ENCODE measurements at places on chromosomes 7 and 10.

GRCh38 chr7:14717169-14717568, 185.4 kb downstream of the DGKB start:
- no peak for DNase-seq

DNA sequence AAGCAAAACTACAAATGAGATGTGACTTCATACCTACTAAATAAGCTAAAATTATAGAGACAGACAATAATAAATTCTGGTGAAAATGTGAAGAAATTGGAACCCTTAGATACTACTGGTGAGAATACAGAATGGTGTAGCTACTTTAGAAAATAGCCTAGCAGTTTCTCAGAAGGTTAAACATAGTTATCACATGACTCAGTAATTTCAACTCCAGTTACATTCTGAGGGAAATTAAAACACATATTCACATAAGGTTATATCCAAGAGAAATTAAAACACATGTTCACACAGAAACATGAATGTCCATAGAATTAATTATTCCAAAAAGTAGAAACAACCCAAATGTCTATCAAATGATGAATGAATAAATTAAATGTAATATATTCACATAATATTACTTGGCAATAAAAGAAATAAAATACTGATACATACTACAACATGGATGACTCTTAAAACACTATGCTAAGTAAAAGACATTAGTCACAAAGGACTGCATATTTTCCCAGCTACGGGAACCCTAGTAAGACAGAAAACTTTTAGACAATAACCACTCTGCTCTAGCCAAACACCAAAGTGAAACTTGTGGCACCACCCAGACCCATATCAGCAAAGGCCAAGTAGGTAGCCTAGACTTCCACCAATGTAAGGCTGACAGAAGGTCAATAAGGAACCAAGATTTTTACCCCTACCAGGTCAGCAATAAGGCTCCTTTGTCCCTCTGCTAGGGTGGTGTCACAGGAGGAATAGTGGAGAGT, 25.1 kb downstream of the SLC25A40 start:
- DNase-seq, result no peak

- no peak for DNase-seq
Observed at GRCh38 chr10:79910344-79910743, 38.6 kb downstream of the SFTPD start.

GRCh38 chr7:31061185-31061584, 9.1 kb downstream of the ADCYAP1R1 start:
- DNase-seq, result no peak

DNA sequence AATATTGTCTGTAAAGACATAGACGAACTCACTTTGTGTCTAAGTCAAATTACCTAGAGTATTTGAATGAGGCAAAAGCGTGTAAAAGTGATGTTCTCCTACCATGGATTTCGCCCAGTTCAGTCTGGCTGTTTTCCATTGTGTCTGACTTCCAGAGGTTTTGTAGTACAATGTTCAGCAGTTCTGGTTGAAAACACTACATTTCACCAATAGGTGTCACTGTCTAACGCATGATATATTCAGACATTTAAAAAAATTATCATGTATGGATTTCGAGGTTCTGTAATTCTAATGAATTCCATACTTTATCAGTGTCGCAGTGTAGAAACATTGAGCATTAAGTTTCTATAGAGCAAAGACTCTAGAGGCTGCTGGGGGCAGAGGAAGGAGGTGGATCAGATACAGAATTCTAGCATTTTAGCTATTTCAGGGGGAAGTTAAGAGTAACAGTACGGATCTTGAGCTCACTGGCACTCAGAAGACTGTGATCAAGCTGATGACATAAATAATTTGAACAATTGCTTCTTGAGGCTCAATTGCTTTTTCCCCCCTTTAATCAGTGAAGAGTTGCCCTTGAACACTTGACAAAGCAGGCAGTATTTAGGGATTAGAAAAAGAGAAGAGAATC, 196.9 kb upstream of the RHOBTB1 start:
- DNase-seq, result no peak

DNA sequence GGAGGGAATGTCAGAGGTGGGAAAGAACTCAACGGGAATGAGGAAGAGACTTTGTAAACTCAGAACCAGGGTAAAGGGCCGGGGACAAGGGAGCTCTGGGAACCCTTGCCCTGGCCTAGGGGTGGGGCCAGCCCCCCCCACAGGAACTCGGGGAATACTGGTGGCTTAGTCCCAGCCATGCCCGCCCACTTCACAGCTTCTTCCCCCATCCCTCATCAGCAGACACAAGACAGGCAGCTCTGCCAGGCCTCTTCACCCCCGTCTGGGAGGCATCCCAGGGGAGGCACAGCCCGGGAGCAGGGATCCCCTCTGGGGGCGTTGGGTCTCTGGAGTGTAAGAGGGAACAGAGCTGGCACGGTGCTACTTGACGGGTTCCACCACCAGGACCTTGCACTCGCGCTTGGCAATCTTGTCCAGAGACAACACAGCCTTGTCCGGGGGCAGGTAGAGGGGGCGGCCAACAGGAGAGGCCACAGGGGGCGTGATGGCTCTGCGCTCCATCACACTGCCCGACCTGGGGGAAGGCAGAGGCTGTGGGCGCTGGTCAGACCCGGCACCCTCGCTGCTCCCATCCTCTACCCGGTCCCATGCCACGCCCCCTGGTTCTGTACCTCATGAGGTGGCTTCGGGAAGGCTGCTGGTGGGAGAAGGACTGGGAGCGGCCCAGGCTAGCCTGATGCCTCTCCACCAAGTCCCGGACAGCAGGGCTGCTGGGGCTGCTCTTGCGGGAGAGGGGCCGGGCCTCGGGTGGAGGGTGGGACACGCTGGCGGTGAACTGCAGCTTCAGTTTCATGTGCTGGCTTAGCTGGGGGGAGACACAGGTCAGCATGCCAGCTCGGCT, 3.7 kb downstream of the TRAPPC14 start:
- DNase-seq, result no peak

DNA sequence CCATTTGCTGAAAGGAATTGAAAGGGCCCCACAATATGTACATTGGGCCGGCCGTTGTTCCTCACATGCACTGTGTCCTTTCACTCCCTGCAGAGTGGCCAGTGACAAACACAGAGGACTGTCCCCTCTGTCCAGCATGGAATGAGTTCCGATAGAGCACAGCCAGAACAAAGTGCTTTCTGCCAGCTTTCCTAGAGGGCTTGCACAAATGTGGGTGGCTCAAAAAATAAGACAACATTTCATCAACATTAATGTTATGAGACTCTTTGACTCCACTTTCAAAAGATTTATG, 2.4 kb downstream of the PKD2L1 start:
- no peak for DNase-seq

- no peak for DNase-seq
Observed at GRCh38 chr7:57205000-57205399, 72.8 kb upstream of the ZNF479 start.

DNA sequence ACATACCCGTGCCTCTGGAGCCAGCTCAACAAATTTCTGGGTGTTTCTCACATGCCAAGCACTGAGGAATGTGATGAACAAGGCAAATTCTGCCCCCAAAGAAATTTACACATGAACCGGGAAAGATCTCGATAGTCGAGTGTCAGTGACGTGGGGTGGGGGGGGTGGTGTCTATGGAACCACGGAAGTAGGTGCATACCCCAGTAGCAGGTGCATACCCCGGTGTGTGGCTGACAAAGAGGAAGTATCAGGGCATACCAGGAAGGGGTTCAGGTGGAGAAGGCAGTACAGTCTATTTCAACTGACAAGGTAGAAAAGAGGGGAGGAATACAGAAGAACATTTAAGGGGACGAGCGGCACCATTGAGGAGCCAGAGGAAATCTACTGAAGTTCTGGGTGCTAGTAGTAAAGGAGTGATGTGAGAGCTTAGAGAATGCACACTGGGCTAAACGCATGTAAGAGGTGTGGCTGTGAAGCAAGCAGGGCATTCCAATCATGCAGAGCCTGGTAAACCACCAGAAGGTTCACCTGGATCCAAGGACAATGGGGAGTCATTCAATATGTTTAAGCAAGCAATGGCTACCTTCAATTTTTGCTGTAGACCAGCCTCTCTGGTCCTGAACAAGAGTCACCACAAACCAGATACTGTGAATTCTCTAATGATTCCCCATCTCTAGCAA, 6.2 kb downstream of the CCDC6 start:
- no peak for DNase-seq

- no peak for DNase-seq
Observed at GRCh38 chr10:3741688-3742461, 43.1 kb downstream of the KLF6 start.

GRCh38 chr10:10320956-10321355, 696.7 kb upstream of the CELF2 start:
- no peak for DNase-seq

DNA sequence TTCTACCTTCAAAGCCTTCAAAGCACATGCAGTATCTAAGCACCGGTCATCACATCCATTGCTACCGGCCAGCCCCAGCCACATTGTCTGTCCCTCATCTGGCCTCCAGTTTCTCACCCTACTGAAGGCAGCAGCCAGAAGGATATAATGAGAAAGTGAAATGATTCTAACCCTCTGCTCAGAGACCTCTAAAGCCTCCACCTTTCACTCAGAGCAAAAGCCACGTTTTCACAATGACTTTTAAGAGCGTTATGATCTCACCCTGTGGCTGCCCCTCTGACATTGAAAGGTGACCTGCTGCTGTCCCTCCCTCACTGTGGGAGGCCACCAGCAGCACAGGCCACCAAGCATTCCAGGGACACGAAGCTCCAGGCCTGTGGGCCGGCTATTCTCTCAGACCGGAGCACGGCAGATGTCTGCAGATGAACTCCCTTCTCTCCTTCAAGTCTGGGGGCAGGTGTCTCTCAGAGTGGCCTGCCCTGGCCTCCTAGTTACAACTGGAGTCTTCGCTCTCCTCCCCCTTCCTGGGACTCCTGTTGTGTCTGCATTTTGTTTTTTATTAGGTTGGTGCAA, 94.9 kb upstream of the EEPD1 start:
- DNase-seq, result no peak

DNA sequence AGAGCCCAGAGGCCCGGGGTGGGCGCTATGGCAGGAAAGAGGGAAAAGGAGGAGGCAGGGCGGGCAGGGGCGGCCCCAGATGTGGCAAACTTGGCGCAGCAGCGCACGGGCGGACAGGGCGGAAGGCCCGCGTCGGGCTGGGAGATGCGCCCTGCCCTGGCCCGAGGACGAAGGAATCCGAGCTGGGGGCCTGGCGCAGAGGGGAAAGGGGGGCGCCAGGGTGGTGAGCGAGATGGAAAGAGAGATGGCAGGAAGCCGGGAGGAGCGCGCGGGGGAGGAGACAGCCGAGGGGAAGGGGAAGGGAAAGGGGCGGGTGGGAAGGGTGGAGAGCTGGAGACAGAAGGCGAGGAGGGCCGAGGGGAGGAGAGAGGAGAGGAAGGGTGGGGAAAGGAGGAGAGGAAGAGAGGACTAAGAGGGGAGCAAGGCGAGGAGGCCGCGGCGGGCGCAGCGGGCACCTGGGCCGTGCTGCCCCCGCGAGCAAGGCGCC, at the start of gene MARVELD1:
Gene MARVELD1, plus strand, starts transcription at position 392 of the 487 bp plus-strand sequence. CDS start 147 bp downstream, outside the sequence.
- DNase-seq, result peak; percentile 5

- no peak for DNase-seq
Observed at GRCh38 chr10:78259391-78259790, 225.7 kb downstream of the RPS24 start.

DNA sequence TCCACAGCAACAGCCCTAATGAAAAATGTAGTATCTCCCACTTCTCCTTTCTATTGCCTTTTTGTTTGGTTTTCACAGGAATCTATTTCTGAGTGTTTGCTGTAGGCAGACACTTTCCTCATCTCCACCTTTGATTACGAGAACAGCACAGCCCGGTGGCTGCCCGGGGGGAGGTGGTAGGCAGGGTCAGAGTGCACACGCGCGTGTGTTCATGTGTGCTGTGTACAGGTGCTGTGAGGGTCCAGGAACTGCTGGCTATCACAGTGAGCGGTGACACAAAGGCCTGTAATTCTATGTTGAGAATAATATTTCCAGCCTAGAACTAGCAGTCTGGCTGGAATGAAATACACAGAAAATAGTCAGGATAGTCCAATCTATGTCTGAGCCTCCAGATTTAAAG, 212.8 kb downstream of the ADARB2 start:
- no peak for DNase-seq

DNA sequence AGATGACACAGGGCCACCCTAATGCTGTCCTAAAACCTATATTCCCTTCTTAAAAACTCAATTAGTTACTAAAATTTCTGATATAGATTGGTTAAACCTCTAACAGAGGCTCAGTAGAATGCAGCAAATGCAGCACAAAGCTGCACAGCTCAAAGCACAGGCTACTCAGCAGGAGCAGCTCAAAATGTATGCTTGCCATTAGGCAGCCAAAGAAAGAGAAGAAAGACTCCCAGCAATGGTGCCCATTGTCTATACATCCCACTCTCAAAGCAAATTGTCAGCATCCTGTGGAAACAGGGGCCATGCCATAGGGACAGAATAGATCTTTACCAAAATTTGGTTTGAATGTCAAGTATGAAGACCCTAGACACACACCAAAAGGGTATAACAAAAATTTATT, 73.5 kb downstream of the TFPI2 start:
- DNase-seq, result no peak

- DNase-seq, result no peak
Observed at GRCh38 chr10:132326344-132326889, 5.6 kb upstream of the LRRC27 start.

GRCh38 chr7:36985866-36986400, 261.6 kb upstream of the AOAH start:
- no peak for DNase-seq

- DNase-seq, result no peak
Observed at GRCh38 chr10:96497391-96497790, 16.3 kb downstream of the TLL2 start.

DNA sequence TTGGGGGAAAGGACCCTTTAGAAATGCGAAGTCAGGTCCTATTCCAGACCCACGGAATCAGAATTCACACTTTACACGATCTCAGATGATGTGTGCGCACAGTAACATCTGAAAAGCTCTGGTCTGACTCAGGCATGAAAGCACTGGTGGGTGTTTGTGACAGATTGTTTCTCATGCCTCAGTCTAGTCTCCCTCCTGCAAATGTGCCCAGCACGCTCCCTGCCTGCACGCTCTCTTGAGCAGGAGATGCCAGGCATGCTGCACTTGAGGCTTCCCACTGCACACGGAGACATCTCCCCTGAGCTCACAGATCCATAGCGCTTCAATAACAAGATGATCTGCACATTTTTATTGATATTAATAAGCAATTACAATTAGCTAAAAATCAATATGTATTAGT, 23.6 kb upstream of the ZNF37A start:
- DNase-seq, result no peak

DNA sequence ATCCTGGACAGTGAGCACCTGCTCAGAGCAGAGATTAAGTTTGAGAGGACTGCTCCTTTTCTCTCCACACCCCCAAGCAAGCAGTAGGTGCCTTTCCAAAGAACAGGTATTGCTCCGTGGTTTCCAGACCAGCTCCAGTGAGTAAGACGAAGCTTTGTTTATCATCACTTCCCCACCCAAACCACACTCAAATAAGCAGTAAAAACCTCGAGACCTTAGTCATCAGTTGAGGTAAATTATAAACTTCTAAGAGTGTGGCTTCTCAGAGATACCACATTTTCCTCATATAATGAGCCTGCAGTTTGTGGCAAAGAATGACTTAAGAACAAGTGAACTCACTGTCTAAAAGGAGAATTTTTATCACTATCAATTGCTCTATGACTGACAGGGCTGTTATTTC, 50.0 kb upstream of the GRB10 start:
- no peak for DNase-seq

- no peak for DNase-seq
Observed at GRCh38 chr7:128879939-128880746, 17.5 kb downstream of the ATP6V1F start.

All from stimulated activated CD4-positive, alpha-beta T cell treated with anti-CD3 and anti-CD28 coated beads, Interleukin-4, amount 100 ng/mL, for 1 hour (primary cell).